Activated naive CD4-positive, alpha-beta T cell (primary cell): ENCODE measurements at places on chromosomes 3 and 15.

DNA sequence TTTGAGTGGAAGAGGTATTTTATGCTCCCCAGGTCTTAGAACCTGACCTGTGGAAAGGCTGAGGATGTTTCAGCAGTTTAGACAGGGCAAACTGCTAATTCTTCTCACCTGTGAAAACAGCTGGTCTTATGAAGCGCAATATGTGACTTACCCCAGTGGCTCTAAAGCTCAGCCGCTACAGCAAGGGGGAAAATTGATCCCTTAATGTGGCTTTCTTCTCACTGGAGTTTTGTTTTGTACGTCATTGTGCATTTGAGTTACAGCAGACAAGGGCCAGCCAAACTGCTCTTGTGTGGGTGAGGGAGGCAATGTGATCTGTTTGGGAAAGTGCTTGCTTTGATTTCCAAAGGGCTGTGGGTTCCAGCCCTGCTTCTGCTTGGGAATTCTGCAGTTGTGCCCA lies 293.4 kb upstream of the LRRFIP2 start:
- no peak for DNase-seq

- DNase-seq: no peak
These were observed 60.1 kb downstream of the MBNL1 start for GRCh38 chr3:152328841-152329240.

DNA sequence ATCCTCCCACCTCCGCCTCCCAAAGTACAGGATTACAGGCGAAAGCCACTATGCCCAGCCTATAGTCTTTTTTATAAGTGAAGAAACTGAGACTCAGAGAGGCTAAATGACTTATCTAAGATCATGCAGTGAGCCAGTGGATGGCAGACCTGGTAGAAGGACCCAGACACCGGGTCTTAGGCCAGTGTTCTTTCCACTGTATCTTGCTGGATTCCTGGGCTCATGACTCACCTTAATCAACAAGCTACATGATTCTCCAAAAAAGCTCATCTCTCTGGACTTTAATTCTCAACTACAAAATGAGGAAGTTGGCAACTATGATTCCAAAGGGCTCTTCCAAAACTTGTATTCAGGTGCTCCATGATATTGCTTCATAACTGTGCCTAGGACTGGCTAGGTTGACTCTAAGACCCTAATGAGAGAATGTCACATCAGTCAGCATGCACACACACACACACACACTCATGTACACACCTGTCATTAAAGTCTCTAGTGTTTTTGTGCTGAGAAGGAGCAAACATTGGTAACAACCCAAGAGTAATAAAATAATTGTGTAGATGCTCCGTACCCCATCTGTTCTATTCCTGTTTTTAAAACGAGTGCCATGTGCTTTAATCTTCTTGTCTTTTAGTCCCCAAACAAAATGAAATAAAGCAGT lies 89.7 kb upstream of the SLC4A7 start:
- DNase-seq: no peak

DNA sequence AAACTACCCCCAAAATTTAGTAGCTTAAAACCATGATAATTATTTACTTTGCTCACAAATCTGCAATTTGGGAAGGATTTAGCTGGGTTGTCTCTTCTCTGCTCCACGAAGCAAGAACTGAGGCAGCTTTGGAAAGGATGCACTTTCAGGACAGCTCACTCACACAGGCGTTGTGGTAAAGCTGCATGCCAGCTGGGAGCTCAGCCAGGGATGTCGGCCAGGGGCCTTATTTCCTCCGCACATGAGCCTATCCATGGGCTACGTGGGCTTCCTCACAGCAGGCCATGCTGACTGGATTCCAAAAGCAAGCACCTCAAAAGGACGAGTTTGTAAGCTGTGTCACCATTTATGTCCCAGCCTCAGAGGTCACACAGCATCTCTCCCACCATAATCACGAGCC lies 301.3 kb upstream of the IGF1R start:
- no peak for DNase-seq

DNA sequence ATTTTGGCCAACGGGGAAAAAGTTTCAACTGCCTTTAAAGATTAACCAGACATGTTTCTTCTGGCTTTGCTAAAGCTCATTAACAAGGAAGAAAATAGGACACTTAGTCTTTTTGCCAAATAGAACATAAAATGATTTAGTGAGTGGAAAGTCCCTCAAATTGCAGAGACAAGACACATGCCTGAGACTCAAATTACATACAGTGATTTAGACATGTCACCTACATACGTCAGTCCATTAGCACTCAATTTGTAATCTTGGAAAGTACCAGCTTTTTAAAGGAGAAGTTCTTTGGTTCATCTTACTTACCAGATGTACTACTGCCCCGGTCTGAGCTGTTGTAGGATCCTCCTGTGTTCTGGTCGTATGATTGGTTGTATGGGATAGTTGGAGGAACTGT lies 1134.2 kb downstream of the ROBO1 start:
- no peak for DNase-seq

GRCh38 chr3:73516631-73517030 lies 108.1 kb downstream of the PDZRN3 start:
- DNase-seq: no peak

DNA sequence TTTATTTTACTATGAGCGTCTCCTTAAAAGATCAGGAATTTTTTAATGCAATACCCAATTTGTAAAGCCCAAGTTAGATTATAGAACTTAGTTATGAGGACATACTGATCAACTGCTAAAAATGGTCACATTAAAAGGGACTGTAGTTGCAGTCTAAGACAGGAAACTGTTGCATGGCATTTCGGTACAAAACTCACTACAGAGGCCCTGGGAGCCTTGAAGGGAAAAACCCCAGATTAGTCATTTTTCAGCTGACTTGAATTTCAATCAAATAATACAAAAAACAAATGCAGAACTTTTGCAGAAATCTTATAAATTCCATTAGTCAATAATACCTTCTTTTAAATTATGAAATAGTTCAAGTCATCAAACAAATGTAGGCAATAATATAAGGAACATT lies 6.9 kb upstream of the PTX3 start:
- DNase-seq: no peak

- no peak for DNase-seq
These were observed 248.8 kb upstream of the ADAMTS9 start for GRCh38 chr3:64936556-64936955.

- no peak for DNase-seq
These were observed 43.6 kb upstream of the CHRNB4 start for GRCh38 chr15:78684657-78685056.

DNA sequence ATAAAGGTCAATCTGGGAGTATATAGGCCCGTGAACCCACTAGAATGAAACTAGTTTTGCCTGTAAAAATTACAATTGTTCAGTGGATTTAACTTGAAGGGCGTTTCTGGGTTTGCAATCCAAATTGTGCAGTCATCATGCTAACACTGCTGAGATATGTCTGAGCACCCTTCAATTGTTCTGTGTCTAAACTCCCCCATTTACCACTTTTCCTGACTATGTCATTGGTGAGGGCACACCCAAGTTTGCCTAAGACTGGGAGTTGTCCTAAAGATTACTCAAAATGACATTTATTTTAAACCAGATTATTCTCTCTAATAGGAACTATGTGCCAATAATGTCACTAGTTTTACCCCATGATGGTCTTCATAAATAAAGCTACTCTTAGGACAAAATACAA lies 54.6 kb downstream of the EMC4 start:
- no peak for DNase-seq

DNA sequence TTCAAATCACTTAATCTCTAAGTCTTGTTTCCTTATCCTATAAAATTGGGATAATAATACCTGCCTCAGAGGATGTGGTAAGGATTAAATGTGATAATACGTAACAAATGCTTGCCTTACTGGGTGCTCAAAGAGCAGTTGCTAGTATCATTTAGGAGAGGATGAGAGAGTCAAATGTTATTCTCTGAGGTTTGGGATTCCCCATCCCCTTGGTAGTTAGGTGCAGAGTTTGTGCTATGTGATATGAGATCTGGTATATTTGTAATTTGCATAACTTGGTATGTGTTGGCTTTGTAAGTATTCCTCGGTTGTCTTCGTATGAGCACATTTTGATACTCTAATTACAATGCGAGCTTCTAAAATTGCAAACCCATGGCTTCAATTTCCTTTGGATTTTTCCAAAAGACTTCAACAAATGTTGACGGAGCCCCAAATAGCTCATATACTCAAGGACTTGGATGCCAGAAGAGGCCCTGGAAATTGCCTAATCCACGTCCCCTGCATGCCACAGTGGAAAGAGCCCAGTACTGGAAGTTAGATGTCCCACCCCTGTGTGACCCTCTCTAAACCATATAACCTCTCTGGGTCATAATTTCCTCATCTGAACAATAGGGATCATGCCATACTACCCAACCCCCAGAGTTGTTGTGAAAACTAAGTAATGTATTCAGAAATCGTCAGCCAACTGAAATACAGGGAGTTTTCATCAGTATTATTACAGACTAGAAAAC lies 85.0 kb downstream of the FBN1 start:
- no peak for DNase-seq

GRCh38 chr15:78133801-78134200 lies 2.6 kb upstream of the CIB2 start:
- no peak for DNase-seq

DNA sequence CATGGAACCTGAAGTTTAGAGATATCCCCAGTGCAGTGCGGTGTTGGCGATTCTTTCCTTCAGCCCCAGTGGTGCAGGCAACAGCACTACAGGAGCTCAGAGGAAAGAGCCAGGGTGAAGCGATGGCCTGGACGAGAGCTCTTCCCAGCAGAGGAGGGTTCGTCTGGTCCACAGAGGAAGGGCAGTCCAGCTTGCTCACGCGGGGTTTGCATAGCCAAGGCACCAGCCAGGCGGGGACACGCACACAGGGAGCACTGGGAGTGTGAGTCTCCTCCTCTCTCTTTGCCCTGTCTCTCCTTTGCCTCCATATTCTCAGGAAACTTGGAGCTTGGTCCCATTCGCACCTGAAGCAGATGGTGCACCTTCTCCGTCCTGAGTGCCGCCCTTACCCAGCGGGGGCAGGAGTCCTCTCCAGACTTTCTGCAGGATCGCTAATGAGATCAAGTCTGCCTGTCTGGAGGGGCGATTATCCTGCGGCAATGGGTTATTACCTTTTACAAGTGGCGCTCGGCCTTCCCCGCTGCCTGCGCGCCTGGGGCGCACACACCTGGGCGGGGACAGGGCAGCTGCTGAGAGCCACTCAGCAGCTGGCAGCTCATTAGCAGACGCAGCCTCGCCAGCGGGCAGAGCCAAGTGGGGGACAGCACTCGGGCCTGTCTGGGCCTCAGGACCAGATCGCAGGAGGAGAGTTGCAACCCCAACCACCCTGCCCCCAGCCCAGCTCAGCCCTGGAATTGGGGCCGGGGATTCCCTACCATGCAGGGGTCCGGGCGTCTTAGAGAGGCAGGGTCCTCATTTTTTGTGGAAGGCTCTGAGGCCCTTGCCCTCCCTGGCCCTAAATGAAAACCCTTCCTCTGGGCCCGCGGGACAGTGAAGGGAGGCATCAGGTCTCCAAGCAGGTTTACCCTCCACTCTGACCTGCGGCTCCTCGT lies 119.0 kb upstream of the MEF2A start:
- DNase-seq: no peak

- no peak for DNase-seq
These were observed 117.4 kb upstream of the MBNL1 start for GRCh38 chr3:152151216-152151876.

GRCh38 chr15:69388260-69388705 lies 25.9 kb upstream of the KIF23 start:
- no peak for DNase-seq

DNA sequence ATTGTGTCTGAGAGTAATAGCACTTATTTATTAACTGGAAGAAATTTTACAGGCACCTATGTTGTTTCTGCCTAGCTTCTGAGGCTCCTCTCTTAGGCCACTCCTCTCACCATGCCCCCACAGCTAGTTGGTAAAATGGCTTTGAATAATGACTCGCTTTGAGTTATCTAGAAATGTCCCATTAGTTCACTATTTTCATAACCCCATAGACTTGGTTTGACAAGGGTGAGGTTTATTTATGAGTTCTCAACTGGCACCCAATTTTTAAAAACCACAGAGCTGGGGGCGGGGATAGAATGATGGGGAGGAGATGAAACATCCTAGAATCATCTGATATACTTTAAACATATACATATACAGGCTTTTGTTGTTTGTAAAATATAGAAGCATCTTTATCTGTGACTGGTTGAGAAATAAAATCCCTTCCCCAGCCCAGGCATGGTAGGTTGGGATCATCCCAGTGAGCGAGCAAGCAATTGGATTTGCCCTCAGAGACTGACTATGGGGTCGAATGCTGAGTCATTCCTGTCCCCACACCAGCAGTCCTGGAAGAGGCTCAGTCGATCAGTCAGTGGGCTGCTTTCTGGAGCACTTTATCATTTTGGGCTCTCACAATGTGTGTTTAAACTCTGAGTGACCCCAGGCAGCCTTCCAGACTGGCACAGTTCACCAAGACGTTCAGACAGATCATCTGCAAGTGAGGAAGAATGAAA lies 60.2 kb upstream of the TSEN2 start:
- no peak for DNase-seq

- peak; percentile 47 for DNase-seq
These were observed 808 bp downstream of the BCL6 start for GRCh38 chr3:187744169-187745151.

GRCh38 chr15:70589221-70589620 lies 174.1 kb downstream of the UACA start:
- DNase-seq: no peak

GRCh38 chr15:65209701-65210643 lies 1.3 kb downstream of the CILP start:
- no peak for DNase-seq

DNA sequence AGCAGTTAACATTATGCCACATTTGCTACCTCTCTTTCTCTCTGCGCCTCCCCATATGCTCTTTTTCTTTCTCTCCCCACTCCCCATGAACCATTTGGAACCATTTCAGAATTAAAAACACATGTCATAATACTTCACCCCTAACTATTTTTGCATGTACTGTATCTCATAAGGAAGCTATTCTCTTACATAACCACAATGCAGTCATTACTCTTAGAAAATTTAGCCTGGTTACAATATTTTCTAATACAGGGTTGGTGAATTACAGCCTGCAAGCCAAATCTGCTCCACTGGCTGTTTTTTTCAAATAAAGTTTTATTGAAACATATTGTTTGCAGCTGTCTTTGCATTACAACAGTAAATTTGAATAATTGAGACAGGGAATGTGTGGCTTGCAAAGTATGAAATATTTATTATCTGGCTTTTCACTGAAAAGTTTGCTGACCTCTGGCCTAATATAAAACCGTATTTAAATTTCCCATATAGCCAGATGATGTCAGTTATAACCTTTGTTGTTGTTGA lies 62.8 kb downstream of the SGO1 start:
- no peak for DNase-seq

GRCh38 chr15:75232252-75232813 lies 25.8 kb upstream of the GOLGA6C start:
- DNase-seq: no peak

- DNase-seq: no peak
These were observed 61.3 kb downstream of the BDH1 start for GRCh38 chr3:197494366-197495058.

- no peak for DNase-seq
These were observed 38.5 kb upstream of the CTDSPL start for GRCh38 chr3:37823189-37823588.

- DNase-seq: no peak
These were observed 29.0 kb downstream of the CCR3 start for GRCh38 chr3:46271209-46271745.
